ENCODE measurements at places on chromosomes 2 and 18.

DNA sequence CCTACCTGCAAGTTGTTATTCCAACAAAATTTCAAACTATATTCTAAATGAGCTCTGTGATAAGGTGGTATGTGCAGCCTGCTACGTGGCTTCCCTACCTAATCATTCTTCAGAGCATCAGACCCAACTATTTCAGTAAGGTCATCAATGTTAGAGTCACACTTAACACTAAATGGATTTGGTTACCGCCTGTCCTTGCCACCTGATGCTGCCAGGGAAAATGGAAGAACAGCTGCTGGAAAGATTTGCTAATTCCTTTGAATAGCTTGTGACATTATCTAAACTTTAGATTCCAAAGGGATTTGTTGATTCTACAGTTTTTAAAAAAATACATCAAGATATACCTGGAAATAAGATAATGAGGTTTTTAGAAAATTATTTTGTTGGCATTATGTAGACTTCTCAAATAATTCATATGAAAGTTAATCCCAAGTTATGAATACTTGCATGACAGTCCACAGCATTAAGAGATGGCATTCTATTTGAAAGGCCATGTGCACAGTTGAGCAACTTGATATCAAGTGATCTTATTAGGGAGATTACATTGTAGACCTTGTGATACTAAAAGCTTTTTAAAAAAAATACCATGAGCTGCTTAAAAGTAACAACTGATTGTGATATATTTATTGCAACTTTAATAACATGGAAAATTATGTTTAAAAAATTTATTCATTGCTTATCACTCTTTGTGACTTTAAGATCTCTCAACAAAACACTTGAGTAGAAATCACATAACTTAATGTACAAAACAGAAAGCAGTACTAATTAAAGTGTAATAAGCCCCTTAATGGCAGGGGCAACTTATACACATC is 98.3 kb upstream of the UGP2 start:
- no peaks in the 10 kb centered on the region for H3K4me1 ChIP-seq
- no peak overlapping the region for H3K27ac ChIP-seq
- H3K27me3 ChIP-seq = no peaks in the 10 kb centered on the region
- H3K4me3 ChIP-seq = no peak overlapping the region
- peaks cover 6% of the 10 kb centered on the region for H3K36me3 ChIP-seq
- no peak for DNase-seq

- H3K27ac ChIP-seq = peak overlapping the region; percentile 42
- H3K4me1 ChIP-seq = peaks cover 35% of the 10 kb centered on the region
- no peak for DNase-seq
- no peak overlapping the region for H3K4me3 ChIP-seq
- no peaks in the 10 kb centered on the region for H3K27me3 ChIP-seq
Measured at GRCh38 chr2:3249476-3249962, 128.1 kb downstream of the EIPR1 start.

DNA sequence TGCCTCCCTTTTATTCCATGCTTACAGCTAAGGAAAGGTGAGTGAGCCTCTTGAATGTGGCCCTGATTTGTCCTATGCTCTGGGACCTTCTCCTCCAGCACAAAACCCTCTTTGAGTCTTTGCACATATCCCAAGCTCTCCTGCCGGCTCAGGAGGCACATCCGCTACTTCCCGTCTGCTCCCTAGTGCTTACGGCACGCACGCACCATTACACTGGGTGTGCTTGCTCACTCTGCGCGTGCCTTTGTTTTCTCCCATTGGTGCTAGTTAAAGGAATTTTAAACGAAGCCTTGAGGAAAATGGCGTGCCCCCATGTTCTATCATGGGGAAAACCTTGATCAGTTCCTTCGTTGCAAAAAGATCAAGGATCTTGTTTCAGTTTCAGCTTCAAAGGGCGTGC is 7.9 kb upstream of the DGKD start:
- no peaks in the 10 kb centered on the region for H3K36me3 ChIP-seq
- H3K4me1 ChIP-seq = peaks cover 57% of the 10 kb centered on the region
- H3K4me3 ChIP-seq = no peak overlapping the region
- no peaks in the 10 kb centered on the region for H3K27me3 ChIP-seq
- no peak for DNase-seq
- no peak overlapping the region for H3K27ac ChIP-seq

DNA sequence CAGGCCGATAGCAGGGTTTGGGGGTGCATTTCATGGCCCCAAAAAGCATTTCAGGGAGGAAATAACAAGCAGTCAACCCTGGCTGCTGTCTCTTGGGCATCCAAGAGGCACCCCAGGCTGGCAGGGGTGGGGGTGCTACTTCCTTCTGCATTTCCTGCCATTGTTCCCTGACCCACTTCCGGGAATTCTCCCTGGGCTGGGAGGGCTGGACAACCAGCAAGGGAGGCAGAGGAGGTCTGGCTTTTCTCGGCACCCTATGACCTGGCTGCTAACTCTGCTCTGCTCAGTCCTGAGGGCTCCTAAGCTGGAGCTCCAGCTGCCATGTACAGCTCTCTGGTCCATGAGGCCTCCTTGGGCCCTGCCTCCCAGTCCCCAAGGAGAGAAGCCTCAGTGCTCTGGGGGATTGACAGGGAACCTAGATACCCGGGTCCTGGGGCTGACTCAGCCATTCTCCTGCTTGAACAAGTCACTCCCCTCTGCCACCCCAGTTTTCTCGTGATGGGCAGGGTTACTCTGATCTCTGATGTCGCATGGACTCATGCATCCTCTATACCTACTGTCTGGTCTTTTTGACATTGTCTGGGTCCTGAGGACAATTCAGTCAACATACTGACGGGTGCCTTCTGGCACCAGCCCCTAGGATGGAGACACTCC is 47.2 kb downstream of the DYSF start:
- H3K27ac ChIP-seq = no peak overlapping the region
- H3K4me3 ChIP-seq = no peak overlapping the region
- DNase-seq = no peak
- H3K4me1 ChIP-seq = no peaks in the 10 kb centered on the region
- no peaks in the 10 kb centered on the region for H3K36me3 ChIP-seq

- no peak overlapping the region for H3K27ac ChIP-seq
- H3K4me3 ChIP-seq = no peak overlapping the region
- H3K27me3 ChIP-seq = no peaks in the 10 kb centered on the region
- DNase-seq = no peak
- H3K36me3 ChIP-seq = peaks cover 5% of the 10 kb centered on the region
Measured at GRCh38 chr2:165083326-165083725, 120.5 kb downstream of the SCN3A start.

DNA sequence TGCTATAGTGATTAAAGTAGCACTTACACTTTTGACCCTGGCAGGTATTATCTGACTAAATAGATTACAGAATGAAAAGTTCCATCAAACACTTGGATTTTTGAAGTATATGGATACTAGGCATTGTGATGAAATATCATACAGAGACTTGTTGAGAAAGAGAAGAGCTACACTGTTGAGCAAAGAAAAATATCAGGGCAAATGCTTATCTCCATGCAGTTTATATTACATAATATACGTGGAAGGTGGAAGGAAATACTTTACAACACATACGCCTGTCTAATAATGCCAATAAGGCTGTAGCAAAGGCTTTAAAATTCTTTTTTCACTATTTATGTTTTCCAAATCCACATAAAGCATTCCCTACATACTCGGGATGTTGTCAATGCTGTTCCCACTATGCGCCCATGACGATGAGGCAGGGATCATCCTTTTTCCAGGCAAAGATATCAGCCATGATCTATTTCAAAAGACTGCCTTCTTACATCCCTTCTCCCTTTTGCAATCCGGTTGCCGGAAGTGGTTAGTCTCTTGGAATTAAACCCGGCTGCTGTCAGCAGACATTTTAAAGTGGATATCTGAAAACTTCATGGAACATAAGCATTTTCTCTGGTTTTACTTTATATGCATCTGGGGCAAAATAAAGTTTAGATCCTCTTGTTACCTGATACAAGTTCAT is 92.6 kb upstream of the ITGA4 start:
- H3K27me3 ChIP-seq = no peaks in the 10 kb centered on the region
- DNase-seq = no peak
- no peak overlapping the region for H3K27ac ChIP-seq
- peaks cover 10% of the 10 kb centered on the region for H3K4me1 ChIP-seq

DNA sequence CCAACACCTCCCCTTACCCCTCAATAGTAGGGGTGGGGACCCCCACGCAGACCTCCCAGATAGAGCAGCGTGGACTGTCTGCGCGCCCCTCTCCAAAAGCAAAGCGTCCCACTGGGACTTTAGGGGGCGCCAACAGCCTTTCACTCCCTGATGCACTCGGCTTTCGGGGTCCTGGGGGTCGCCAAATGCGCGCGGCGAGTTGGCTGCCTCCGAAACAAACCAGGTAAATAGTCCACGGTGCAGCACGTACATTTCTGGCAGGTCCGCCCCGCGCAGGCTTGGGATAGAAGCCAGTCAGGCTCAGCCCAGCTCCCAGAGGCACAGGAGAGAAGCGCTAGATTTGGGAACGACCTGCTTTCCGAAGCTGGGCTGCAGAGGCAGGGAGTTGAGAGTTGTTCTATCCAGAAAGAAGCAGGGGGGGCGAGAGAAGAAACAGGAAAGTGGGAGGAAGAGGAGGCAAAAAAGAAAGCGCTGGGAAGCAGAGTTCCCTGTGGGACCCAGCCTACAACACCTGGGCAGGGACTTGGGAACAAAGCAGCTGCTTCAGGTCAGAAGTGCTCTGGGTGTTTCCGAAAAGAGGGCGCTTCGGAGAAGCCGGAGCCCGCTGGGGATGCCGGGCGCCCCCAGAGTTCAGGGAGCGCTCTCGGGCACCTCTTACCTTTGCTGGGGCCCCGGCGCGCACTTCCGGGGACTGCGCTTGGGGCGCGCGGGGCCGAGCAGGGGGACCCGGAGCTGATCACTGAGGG is 544 bp downstream of the EVA1A start:
- peaks cover 6% of the 10 kb centered on the region for H3K4me1 ChIP-seq
- H3K27ac ChIP-seq = no peak overlapping the region
- peak overlapping the region; percentile 81 for H3K4me3 ChIP-seq
- no peaks in the 10 kb centered on the region for H3K36me3 ChIP-seq
- no peak for DNase-seq

DNA sequence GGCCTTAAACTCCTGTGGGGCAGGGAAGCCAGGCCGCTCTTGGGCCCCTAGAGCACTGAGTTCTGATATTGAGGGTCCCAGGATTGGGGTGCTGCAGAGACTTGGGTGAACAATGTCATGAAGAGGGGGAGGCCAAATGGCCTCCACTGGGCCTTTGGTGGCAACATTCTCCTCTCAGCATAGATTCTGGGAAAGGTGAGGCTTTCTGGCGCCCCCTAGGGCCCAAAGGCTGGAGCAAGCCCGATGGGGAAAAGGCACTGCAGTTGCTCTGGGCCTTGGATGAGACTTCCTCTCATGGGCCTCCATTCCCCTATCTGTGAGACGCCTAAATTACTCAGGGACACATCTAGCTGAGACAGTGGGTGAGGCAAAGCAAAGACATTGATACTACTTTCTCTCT is 84.8 kb downstream of the ACAA2 start:
- no peak overlapping the region for H3K4me3 ChIP-seq
- DNase-seq = no peak
- peaks cover 1% of the 10 kb centered on the region for H3K4me1 ChIP-seq
- H3K36me3 ChIP-seq = no peaks in the 10 kb centered on the region

DNA sequence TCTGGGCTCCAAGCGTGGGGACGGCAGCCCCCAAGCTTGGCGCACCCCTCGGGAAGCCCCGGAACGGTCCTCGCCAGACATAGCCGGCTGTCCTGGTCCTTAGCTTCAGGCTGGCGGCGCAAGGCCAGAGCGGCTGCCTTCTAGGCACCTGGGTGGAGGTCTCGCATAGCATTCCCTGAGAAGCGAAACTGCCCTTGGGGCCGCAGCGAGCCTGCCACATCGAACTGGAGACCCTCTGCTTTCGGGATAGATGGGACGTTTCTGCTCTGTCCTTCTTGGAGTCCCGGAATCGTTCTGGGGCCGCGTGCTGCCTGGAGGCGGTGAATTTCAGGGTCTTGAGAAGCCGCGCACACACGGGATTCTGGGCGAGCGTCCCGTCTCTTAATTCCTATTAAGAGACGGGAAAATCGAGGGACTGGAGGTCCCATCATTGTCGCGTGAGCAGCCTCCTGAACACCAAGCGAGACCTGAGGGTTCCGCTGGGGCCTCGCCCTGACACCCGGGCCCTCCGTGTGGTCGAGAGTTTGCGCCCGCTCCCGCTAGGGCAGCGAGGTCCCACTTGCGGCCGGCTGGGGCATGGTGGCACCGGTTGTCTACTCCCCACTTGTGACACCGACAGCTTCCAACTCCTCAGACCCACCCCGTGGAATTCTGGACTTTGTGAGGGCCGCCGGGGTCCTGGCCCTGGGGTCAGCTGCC is 9.7 kb upstream of the EN1 start:
- H3K4me1 ChIP-seq = peaks cover 43% of the 10 kb centered on the region
- peaks cover 98% of the 10 kb centered on the region for H3K27me3 ChIP-seq
- H3K4me3 ChIP-seq = peak overlapping the region; percentile 14
- H3K27ac ChIP-seq = peak overlapping the region; percentile 31

DNA sequence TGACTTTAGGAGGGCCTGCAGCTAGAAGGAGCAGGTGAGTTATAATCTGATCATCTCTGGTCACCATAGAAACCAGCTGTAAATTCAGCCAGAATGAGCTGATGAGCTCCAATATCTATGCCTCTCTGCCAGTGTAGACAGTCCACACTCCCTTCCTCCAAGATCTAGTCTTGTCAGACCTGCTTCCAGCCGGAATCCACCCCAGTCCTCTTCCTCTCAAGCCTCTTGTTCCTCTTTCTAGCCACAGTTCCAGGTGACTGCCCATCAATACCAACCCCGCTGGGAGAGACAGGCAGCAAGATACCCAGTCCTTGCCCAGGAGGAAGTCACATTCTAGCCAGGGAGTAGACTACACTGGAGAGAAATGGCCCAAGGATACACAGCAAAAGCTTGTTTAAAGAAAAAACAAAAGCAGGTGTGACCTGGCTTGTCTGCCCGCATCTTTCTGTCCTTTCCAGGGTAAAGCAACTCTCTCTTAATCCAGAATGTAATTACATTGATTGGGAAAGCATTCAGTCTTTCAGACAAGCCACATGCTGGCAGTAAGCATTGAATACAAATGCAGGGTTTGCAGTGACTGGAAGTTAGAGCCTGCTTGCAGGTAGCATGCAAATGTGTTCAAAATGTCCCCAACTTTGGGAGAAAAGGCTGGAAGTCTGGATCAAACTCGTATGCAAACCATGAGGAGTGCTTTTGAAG is 9.0 kb upstream of the SLC35F6 start:
- H3K4me3 ChIP-seq = no peak overlapping the region
- peaks cover 18% of the 10 kb centered on the region for H3K4me1 ChIP-seq
- no peaks in the 10 kb centered on the region for H3K36me3 ChIP-seq
- H3K27me3 ChIP-seq = no peaks in the 10 kb centered on the region
- no peak overlapping the region for H3K27ac ChIP-seq
- peak; percentile 23 for DNase-seq

GRCh38 chr2:157320409-157320808 is 5.2 kb downstream of the ERMN start:
- peaks cover 23% of the 10 kb centered on the region for H3K36me3 ChIP-seq
- no peaks in the 10 kb centered on the region for H3K27me3 ChIP-seq
- no peak overlapping the region for H3K4me3 ChIP-seq

DNA sequence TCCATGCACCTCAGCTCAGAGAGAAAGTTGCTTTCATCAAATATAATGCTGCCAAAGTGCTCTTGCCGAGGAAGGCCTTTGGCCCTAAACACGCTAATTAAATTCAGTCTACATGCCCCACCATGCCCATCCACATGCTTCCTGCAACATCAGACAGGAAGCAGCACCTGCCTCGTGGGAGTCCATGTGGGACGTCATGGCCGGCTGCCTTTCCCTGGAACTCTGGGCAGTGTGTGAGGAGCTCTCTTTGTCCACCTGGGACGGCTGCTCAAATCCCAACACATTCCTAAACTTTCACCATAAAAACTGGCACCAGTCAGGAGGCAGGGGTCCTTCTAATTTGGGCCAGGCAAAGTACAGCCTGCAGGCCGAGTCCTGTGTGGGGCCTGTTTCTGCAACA is 23.1 kb downstream of the FAM178B start:
- no peaks in the 10 kb centered on the region for H3K36me3 ChIP-seq
- no peak overlapping the region for H3K4me3 ChIP-seq
- peaks cover 8% of the 10 kb centered on the region for H3K27me3 ChIP-seq
- H3K4me1 ChIP-seq = peaks cover 8% of the 10 kb centered on the region
- no peak for DNase-seq
